Renal cortical epithelial cell (primary cell): ENCODE measurements at places on chromosomes 6 and 20. TPM values are rescaled to one million over a fixed set of nuclear protein-coding genes. Genes with fewer than 3 reads are reported as not detected.
A peak's percentile ranks its signal among the peaks of the same experiment; 100 is the strongest.

The ADGRG6 gene
- total RNA-seq = 26.1 and 46.0 TPM in 2 replicates

The GSTA2 gene
- total RNA-seq = 0.15 TPM in 1 of 2 replicates, not detected in the other

DNA sequence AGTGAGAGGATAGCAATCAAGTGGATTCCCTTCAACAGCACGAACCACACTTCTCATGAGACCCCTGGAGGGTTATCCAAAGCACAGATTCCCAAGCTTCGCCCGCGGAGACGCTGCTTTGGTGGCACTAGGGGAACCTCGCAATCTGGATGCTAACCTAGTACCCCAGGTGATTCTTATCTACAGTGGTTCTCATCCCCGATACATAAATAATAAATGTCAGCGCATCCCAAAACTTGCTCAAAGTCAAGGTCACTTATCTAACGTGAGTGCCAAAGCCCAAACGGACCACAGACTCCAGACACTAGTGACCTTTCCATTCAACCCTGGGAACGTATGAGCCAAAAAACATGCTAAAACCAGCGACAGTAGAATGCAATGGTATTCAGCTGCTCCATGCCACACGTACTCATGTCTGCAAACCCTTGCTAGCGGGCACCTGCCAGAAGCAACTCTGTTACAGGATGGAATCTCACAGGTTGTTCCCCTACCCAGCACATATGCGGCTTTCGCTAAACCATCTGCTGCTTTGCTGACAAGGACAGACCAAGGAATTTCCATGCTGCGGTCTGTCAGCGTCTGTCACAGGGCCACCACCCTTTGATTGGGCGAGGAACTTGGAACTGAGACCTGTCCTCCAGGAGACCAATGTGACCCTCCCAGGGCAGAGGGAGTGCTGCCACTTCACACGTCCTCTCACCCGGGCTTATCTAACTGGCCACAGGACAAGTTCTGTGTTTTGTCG lies 16.8 kb downstream of the MYLK4 start:
- no peak for DNase-seq

GRCh38 chr6:79073888-79074287 lies 4.2 kb downstream of the PHIP start:
- peak; percentile 23 for DNase-seq

The OR2B3 gene
- not detected in 2 replicates for total RNA-seq

GRCh38 chr6:12269110-12269509 lies 21.1 kb upstream of the EDN1 start:
- DNase-seq = no peak

The DACT2 gene
- 0.17 and 0.89 TPM in 2 replicates for total RNA-seq

The MROH8 gene
- total RNA-seq = 1.1 and 1.2 TPM in 2 replicates

The SPATA25 gene
- 0.85 and 1.0 TPM in 2 replicates for total RNA-seq

The CGAS gene
- total RNA-seq = 3.4 and 9.6 TPM in 2 replicates

GRCh38 chr6:54100411-54101006 lies 10.7 kb upstream of the MLIP start:
- no peak for DNase-seq

DNA sequence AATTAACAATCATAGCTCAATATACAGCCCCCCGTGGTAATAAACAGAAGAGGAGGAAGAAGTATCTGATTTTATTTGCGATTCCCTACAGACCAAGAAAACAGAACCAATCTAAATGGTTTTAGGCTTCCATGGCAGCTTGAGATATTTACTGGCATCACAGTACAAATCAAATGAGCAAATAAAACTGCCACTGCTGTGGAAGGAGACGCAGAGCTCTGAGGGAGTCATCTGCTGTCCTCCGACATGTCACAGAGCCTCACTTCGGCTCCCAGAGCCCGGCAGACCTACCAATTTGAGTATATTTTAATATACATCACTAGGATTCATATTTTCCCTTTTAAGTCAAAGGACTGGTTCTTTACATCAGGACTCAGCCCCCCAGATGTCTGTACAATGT lies 145.2 kb upstream of the KCNQ5 start:
- no peak for DNase-seq

The GFRAL gene
- total RNA-seq = not detected in 2 replicates

The BPIFB1 gene
- total RNA-seq = not detected in 2 replicates

DNA sequence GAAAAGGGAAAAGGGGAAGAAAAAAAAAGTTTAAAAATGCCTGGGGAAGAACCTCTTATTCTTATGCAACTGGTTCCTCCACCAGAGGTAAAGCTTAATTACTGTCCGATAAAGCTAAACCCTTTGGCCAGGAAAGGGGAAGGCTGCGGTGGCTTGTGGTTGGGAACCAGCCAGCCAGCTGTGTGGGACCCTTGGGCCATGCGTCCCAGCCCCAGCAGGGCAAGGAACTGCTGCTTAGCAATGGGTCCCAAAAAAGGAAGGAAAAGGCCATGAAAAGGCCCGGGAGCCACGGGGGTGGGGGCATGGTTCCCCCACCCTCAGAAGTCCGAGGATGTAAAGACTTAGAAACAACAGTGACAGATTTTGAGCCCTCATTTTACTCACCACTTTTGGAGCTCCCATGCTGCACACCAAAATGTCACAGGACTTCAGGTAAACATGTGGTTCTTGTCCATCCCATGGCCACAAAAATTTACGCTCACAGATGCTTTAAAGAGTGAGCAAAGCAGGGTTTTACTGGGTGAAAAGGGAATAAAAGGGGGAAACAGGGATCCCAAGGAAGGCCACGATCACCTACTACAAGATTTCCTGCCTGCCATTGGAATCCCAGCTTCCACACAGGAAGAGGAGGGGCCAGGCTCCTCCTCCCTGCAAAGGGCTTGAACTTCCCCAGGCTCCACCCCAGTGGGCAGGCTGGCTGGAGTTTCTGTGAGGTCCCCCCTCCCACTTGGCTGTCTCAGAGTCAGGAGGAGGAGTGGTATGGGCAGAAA lies 1234.7 kb upstream of the GJE1 start:
- no peak for DNase-seq

GRCh38 chr6:4687989-4688947 lies 87.9 kb upstream of the CDYL start:
- peak; percentile 66 for DNase-seq

DNA sequence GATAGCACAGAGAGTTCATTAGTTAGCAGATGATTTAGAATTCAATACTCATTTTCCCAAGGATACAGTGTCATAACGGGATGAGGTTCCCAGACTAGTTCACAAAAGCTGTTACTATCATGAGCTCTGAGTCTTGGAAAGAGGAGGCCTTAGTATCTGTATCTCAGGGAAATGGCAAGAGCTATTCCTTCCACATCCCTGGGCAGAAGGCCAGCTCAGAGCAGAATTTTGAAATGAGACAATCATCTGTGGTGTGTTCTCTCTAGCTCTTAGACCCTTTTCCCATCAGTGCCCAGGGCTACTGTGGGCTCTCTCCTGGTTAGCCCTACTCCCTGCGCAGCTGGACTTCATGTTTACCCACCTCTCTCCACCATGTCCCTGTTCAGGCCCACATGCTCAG lies 64.5 kb downstream of the JAG1 start:
- DNase-seq = no peak

The ACTR5 gene
- 7.5 and 8.3 TPM in 2 replicates for total RNA-seq

GRCh38 chr6:159913862-159914564 lies 23.2 kb downstream of the MAS1 start:
- DNase-seq = no peak

DNA sequence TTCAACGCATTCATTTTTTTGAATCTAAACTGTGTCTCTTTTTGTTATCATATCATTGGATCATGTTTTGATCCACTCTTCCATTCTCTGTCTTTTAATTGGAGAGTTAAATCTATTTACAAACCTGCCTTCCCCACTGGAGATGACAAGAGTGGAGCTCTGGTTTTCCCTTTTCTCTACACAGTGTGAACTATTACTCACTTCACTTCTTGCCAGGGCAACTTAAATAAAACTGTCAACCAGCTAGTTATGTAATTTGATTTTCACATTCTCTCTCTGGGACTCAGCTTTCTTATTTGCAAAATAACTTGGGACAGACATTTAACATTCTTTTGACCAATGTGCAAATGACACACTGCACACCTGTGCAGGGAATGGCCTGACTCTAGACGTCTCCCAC lies 230.8 kb upstream of the CST7 start:
- DNase-seq = no peak

The IPCEF1 gene
- total RNA-seq = 0.40 and 1.7 TPM in 2 replicates

DNA sequence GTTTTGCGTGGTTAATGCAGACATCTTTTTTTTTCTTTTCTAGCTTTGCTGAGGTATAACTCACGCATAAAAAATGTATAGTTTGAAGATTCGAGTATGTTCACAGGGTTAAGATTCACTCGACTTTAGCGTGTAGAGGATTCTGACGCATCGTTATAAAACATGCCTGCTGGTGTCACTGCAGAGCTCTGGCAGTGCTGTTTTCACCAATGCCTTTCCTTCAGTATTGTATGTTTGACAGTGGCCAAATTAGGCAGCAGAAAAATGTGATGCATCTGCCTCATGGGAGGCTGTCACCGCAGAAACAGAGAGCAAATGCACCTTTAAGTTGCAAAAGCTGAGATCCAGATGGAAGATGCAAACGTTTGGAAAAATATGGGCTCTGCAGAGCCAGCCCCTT lies 18.0 kb upstream of the SIRPB2 start:
- DNase-seq = peak; percentile 44

DNA sequence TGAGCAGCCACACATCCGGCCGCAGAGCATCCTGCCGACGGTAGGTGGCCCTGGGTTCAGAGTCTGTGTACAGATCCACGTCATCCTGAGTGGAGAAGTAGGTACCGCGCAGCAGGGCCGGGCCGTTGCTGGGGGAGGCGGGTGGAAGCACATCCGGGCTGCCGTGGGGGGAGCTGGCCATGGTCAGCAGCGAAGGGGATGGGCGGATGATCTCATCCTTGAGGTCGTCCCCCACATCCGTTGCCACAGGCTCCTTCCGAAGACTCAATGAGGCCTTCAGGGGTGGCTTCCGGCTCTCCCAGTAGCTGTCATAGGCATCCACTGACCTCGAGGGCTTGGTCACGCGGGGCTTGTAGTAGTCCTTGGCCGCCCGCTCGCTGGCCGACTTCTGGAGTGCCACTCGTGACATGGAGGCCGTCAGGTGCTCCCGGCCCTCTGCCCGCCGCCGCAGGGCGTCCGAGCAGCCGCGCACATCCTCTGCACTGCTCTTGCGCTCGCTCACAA lies 9.2 kb downstream of the SPATA2 start:
- DNase-seq = no peak

The TREM1 gene
- total RNA-seq = not detected in 2 replicates

- peak; percentile 62 for DNase-seq
Measured at GRCh38 chr6:71203206-71203605, 85.4 kb upstream of the OGFRL1 start.

- no peak for DNase-seq
Measured at GRCh38 chr6:8075704-8076103, 11.5 kb upstream of the BLOC1S5 start.

The ME1 gene
- total RNA-seq = 21.7 and 45.3 TPM in 2 replicates

The COL21A1 gene
- total RNA-seq = 0.50 TPM in 1 of 2 replicates, not detected in the other

DNA sequence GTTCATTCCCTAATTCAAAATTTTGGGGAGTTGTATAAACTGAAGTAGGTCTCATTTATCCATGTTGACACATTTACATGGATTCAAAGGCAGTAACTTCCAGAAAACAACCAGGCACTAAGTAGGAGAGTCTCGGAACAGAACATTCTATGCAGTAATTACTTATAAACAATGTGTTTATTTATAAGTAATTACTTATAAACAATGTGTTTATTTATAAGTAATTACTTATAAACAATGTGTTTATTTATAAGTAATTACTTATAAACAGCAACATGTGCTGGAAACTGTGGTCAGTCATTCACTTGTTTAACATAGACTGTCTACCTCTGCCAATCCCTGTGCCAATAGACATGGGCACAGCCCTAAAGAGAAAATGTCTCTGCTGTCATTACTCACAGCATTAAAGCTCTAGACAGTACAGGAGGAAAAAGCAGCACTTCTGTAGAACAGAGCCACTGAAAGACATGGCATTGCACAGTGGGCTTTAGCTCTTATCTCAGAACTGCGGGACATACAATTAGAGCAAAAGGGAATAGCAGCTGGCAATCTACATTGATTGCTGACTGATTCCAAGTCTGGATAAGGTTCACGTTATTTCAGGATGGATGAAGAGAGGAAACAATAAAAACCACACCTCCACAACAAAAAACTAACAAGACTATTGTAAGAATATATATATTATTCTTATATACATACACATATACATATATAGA lies 188.2 kb downstream of the WDR27 start:
- DNase-seq = no peak

The IMPG1 gene
- total RNA-seq = 0.30 TPM in 1 of 2 replicates, not detected in the other

- peak; percentile 39 for DNase-seq
Measured at GRCh38 chr6:159110013-159110412, 59.2 kb upstream of the FNDC1 start.

DNA sequence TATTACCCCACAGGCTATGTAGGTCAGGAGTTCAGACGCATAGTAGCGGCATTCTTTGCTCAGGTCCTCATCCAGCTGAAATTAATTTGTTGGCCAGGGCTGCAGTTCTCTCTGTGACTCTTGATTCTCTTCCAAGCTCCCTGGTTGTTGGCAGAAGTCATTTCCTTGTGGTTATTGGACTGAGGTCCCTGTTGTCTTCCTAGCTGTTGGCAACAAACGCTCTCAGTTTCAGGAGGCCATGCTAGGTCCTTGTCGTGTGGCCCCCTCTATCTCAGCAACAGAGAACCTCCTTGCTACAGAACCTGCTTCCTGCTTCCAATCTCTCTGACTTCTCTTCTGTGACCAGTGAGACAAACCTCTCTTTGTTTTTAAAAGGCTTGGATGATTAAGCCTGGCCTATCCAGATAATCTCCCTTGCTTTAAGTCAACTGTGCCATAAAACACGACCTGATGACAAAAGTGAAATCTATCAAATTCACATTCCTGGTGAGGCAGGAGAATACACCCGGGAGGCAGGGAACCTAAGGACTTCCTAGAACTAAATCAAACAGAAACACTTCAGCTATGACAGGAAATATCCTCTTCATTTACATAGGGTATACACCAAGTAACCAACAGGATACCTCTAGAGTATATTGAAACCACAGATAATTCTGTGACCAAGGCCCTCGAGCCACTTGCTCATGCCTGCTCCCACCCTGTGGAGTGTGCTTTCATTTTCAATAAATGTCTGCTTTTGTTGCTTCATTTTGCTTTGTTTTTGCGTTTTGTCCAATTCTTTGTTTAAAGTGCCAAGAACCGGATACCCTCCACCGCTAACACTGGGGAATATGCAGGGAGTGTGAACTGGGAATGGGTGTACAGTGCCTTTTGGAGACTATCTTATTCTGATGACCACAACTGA lies 196.0 kb downstream of the BTBD3 start:
- DNase-seq = peak; percentile 85

DNA sequence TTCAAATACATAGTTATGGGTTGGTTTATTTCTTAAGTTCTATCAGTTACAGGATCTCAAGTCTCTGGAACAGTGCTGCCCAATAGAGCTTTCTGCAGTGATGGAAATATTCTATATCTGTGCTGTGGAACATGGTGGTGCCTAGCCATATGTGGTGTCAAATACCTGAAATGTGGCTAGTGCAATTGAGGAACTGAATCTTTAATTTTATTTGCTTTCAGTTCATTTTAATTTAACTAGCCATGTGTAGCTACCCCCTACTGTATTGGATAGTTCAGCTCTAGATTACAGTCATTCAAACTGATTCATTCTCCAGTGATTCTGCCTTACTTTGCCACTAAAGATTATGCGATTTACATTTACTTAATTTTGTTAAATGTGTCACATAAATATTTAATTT lies 503.2 kb downstream of the CDKAL1 start:
- DNase-seq = no peak

The LY86 gene
- not detected in 2 replicates for total RNA-seq
